ENCODE measurements at places on chromosomes 11 and 22. TPM values are rescaled to one million over a fixed set of nuclear protein-coding genes. Genes with fewer than 3 reads are reported as not detected.

Gene CASP12
- not detected for total RNA-seq

Gene KRTAP5-7
- total RNA-seq: not detected

Gene SCUBE2
- not detected for total RNA-seq

Gene PIK3C2A
- total RNA-seq: 42.0 TPM

Gene SIK2
- total RNA-seq: 9.6 TPM

Gene ASRGL1
- 0.89 TPM for total RNA-seq

Gene GRAP2
- total RNA-seq: 113 TPM

Gene NAP1L4
- total RNA-seq: 275 TPM

Gene CNGA4
- total RNA-seq: 0.15 TPM

Gene MOB2
- total RNA-seq: 65.0 TPM

Gene HEPHL1
- not detected for total RNA-seq

Gene MPPED2
- not detected for total RNA-seq

Gene HTATIP2
- total RNA-seq: 17.1 TPM

Gene EEF1G
- total RNA-seq: 1,984 TPM

Gene MRGPRF
- not detected for total RNA-seq

Gene ZNF215
- total RNA-seq: not detected

Gene OR51G2
- total RNA-seq: not detected

Gene MS4A14
- not detected for total RNA-seq

Gene NUCB2
- 29.5 TPM for total RNA-seq

Gene KRTAP5-5
- total RNA-seq: not detected

Measured in T-helper 17 cell (primary cell).